Muscle of back (tissue), 13 donors: ENCODE measurements at places on chromosomes 3 and 15. TPM values are rescaled to one million over a fixed set of nuclear protein-coding genes. Genes with fewer than 3 reads are reported as not detected.
A peak's percentile ranks its signal among the peaks of the same experiment; 100 is the strongest.

Gene ZNF80
- 0.17 TPM for polyA plus RNA-seq

Gene DZIP1L
- 7.5 TPM for polyA plus RNA-seq

Gene GOLGA6B
- not detected for polyA plus RNA-seq

Gene SELENOK
- polyA plus RNA-seq = 54.0 TPM

Gene TEX55
- not detected for polyA plus RNA-seq

Gene CADPS
- 4.0 TPM for polyA plus RNA-seq

Gene EIF1B
- 63.9 TPM for polyA plus RNA-seq

DNA sequence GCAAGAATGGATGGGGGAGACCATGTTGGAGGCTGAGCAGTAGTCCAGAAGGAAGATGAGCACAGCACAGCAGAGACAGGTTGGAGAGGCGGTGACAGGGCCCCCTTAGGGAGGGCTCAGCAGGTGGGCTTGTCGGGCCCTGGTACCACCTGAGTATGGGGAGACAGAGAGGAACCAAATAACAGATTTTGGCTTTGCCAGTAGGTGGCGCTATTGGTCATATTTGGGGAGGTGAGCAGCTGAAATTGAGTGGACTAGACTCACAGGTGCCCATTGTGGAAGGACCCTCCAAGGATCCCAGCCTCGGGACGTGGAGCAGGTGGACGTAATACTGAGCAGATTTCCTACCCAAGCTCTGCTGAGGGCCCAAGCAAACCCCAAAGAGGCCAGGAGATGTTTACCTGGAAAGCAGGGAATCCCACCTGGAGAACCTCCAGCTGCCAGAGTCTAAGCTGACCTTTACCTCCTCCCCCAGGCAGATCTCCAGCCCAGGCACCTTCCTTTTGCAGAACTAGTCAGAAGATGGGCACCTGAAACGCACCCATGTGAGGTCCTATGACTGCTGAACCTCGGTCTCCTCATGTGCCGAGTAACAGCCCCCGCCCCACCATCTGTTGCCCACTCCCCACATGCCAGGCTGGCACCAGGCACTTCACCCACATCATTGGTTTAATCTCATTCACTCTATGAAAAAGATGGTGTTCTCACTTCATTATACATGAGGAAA, 24.6 kb upstream of the CORO2B start:
- DNase-seq = peak; percentile 75

DNA sequence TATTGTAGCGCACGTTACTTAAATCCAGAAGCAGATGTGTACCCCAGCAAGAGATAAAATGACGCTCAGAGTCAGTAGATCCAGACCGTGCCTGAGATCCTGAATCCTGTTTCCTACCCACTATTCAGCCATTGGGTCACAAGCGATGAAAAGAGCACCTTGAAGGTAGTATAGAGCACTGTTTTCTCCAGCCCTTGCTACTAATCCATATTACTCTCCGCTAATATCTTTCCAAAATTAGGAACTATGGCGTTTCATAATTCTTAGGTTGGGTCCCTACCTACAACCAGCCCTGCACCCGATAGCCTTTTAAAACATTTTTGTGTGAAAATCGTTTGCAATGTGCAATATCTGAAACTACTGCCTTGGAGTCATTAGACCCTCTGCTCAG, 596 bp downstream of the BTD start:
- no peak for DNase-seq

GRCh38 chr15:78049691-78050440, 27.6 kb downstream of the TBC1D2B start:
- DNase-seq = peak; percentile 64

- DNase-seq = no peak
Observed at GRCh38 chr3:2968475-2968874, 141.7 kb downstream of the IL5RA start.

GRCh38 chr3:13500133-13500885, 20.2 kb downstream of the HDAC11 start:
- DNase-seq = no peak

DNA sequence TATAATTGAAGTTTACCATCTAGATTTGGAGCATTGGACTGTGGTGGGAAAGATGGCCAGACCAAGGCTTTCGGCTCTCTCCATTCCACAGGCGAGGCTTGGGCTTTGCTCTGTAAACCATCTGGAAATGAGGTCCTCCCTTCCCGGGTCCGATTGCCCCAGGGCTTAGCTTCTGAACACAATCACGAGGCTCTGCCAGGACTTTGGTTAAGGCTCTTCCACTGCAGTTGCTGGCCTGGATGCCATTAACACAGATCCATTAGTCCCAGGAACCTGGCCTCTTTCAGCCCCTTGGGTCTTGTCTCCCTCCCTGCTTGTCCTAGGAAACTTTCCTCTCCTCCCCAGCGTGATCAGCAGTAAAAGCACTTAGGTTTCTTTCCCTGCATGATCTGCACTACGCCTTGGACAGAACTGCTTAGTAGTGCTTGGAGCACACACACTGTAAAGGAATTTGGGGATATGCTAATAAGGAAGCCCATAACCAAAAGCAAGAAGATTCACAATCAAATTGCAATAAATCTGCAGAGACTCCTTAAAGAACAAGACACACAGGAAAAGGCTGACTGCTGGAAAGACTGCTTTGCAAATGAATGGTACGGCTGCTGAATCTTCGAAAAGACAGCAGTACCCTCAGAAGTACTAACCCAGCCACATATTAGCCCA, 154.3 kb downstream of the ECT2 start:
- peak; percentile 9 for DNase-seq

DNA sequence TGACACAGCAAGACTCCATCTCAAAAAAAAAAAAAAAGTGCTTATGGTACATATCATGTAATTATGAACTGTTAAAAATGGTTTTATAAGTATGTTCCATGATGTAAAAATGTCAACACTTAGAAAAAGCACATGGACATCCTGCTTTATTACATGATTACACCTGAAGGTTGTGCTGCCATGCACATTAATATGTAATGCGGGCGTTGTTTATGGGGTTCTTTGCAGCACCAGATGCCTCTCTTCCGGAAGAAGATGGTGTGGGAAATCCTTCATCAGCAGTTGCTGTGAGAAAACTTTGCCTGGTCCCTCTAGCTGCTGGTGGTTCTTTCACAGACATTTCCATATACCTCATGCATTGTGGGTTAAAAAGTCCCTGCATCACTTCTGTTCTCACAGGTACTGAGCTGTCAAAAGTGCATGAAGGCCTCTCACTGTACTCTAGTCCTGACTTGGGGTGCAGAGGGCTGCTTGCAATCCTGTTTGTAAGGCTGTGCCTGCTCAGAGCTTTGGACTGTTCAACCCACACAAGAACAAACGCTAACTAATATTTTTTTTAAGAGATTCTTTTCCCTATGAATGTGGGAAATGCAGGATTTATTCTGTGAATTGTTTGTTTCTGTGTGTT, 43.6 kb downstream of the SENP2 start:
- no peak for DNase-seq

GRCh38 chr15:69225355-69226022, 65.1 kb downstream of the GLCE start:
- DNase-seq = peak; percentile 28

GRCh38 chr3:48187301-48187578, 977 bp downstream of the CDC25A start:
- no peak for DNase-seq

DNA sequence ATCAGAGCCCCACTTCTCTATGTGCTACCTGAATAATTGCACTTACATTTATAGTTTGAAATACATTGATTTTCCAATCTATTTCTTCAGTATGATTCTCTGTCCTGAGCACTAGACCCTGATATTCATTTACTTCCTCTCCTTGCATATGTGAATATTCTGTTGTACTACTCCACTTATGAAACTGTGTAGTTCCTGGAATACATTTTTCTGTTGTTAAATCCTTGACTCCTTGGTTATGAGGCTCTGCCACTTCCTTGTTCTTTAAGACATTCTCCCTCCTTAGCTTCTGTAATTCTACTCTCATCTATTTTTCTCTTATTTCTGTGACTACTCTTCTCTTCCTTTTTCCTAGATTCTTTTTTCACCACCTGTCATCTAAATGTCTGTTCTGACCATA, 12.9 kb upstream of the MGA start:
- DNase-seq = no peak

DNA sequence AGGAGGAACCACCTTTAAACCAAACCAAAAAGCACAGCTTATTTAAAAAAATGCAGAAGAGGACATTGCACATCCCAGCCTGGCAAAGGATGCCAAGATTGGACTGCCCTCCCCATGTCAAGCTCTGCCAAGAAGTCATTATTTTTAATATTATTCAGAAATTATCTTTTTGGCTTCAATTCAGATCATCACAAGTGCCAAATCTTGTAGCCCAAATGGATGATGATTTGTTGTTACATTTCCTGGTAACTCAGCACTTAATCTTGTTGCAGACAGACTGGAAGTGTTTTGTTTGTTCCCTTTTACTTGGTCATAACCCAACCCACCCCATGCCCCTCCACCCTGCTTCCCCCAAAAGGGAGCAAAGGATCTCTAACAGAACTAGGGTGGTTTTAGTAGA, 28.1 kb upstream of the LXN start:
- no peak for DNase-seq

GRCh38 chr3:139532976-139533375, 6.6 kb downstream of the RBP1 start:
- no peak for DNase-seq

GRCh38 chr3:126448136-126448892, 27.4 kb downstream of the ZXDC start:
- DNase-seq = peak; percentile 14

DNA sequence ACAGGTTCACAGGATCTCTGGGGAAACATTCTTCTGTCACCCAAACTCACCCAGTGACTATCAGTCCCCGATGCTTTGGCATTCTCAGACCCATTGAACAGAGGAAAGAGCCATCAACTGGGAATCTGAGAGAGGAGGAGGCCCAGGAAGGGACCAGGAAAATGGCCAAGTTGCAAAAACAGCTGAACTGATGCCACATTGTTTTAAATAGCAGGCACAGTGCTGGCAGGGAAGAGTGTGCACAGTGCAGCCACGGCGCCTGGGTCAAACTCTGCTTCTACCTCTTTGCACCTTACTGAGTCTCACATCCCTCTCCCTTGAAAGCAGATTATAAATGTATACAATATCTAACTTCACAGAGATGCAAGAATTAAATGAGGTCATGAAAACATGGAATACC, 66.4 kb downstream of the SRGAP3 start:
- DNase-seq = no peak
